ENCODE measurements at places on chromosomes 12 and 14.

- no peak for DNase-seq
Measured at GRCh38 chr12:39442831-39443080, 164 bp downstream of the KIF21A start.

GRCh38 chr12:81174664-81175063 lies 96.8 kb downstream of the ACSS3 start:
- DNase-seq: no peak

DNA sequence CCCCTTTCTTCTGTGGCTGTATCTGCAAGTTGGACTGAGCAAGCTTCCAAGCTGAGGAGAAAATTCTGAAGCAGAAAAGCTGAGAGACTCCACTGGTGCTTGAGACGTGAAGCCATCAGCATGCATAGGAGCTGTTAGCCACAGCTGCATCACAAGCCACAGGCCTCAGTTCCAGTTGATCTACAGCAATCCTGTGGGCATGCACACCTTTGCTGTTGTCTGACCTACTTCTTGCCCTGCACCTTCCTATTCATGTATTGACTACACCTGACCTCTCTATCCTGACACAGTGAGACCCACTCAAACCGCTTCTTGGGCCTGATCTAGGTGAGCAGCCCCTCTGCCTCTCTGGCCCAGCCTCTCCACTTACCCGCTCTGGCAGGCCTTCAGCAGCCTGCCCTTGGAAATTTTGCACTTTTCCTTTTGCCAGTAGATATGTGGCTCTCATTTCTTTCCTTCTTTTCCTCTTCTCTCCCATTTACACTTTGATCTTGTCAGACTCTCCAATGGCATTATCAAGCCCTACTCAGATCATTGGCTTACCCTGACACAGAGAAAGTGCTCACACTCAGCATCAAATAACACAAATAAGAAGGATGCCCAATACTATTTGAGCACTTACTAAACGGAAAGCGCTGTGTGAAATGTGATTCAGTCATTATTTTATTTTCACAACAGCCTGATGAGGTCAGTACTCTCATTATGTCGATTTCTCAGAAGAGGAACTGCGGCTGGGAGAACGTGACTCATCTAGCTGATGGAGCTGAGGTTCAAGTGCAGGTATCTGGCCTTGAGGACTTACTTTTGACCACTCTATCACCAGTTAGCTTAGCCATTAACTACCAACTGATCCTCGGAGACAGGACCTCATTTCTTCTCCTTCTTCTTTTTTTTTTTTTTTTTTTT lies 21.9 kb upstream of the PTGR2 start:
- peak; percentile 49 for DNase-seq

DNA sequence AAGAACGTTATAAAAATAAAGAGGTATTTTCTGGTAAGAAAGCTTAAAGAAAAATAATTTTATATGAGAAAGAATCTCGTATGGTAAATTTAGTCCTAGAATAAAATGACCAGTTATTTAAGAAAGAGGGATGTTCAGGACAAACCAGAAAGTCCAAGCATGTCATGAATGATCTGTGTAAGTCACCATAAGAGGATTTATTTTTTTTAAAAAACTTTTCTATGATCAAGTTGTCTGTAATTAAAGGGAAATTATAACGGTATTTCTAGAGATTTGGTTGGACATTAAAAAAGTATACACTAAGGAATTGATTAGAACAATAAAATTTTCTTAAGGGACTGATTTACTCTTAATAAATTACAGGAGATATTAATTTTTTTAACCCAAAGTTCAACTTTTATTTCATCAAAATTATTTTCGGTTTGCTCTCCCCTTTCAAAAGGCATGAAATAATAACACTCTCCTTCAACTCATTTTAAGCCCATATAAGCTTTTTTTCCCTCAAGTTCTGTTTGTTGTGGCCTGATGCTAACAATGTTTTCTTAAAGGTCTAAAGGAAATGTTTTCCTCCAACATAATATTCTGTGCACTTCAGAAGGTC lies 49.9 kb upstream of the CPSF6 start:
- DNase-seq: no peak

DNA sequence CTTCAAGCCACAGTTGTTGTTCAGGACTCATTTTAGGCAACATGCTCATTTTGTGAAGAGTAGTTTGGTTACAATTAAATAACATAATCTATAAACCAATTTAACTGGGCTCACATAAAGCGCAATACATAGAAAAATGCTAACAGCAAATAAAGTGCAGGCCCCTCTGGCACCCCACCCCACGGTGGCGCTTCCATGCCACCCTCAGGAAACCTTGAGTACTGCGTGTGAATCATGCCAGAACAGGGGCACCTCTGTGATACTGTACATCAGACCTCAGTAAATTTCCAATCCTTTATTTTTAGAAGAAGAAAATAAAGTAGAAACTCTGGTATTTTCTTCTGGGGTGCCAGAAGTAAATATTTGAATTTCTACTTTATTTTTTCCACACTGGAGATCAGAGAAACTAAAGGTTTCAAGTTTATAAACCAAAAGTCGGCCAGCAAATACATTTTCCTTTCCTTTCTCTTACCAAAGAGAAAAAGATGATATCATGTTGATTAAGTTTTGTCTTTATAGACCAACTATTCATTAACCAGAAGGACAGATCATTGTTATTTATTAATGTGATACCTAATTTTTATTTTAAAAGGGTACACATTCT lies 316.8 kb downstream of the PAWR start:
- no peak for DNase-seq

DNA sequence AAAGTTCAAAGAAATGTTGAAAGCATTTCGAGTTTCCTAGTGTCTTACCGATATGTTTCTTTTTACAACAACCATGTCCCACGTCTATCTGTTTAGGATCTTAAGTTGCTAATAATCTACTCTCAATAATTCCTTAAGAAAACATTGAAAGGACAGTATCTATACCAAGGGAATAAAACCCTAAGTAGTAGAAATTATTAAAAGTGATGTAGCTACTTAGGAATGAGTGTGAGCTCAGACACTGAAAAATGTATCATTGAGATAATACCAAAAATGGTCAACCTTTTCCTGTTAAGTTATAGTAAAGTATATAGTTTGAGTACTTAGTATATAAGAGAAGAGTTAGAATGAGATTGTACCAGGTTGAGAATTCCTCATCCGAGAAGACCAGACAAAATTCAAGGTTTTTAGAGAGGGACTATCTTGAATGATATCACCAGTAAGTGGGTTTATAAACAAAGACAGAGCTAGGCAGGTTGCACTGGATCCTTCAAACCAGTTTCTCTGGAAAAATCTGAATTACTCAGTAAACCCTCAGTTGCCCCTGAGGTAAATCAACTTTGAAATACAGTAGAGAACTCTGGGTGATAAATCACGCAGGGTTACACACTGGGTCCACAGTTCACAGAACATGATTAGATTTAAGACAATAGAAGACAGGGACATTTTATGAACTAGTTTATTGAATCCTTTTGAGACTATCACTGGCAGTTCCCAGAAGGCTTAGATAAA lies 96.8 kb downstream of the ERGIC2 start:
- no peak for DNase-seq

DNA sequence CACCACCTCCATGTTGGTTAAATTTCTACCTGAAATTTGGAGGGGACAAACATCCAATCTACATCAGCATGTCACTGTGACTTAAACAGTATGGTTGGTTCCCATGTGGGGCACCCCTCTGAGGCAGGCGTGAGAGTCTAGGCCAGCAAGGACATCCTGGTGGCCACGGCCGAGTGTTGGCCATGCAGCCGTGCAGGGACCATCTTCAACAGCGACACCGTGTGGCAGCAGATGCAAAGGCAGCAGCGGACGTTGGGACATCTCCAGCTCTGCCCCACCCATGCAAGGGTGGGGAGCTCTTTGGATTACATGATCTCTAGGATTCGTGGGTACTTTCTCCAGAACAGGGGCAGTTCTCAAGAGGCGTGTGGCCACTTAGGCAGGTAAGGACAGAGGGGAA lies 49.8 kb downstream of the NOC4L start:
- DNase-seq: no peak

- DNase-seq: no peak
Measured at GRCh38 chr12:41190338-41190737, 2.2 kb downstream of the PDZRN4 start.

DNA sequence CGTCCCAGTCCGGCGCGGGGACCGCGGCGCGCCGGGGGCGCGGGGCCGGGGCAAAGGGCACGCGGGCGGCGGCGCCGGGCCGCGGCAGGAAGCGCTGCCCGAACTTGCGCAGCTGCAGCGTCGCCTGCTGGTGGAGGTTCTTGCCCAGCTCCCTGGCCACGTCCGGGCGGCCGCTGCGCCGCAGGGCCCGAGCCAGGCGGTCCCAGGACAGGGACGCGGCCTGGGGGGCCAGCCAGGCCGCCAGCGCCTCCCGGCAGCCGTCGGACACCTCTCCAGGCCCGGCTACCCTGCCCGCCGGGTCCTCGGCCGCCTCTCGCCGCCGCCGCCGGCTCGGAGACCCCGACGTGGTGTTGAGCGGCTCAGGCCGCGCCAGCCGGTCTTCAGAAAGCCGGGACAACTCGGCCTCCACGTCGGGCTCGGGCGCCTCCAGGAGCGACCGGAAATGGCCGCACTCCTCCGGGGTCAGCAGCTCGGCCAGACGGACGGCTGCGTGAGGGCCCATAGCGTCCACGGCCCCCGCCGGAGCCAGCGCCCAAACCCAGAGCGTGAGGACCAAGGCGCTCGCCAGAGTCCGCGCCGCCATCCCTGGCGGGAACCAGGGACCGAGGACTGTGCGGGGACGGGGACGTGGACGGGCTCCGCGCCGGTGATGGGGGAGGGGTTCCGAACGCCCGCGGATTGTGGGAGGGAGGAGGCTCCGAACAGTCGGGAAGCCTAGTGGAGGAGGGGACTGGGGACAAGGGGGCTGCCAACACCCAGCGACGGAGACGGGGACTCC lies 34.0 kb downstream of the FIGNL2 start:
- DNase-seq: no peak

GRCh38 chr14:37591941-37592481 lies 3.0 kb downstream of the FOXA1 start:
- no peak for DNase-seq

DNA sequence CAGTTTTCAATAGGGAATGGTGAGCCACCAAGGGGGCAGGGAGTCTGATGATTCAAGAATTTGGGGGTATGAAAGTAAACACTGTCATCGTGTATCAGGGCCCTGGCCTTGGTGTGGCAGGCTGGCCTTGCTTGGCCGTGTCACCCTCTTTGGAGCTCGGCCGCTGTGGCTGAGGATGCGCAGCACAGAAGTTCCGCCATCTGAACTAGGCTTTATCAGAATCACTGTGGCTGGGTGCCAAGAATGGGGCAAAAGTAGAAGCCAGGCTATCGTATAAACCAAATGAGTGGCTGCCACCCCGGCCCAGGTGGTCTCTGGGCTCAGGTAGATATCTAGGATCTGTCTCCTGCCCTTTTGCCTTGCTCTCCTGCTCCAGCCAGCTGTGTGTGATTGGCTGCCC lies 137.4 kb downstream of the PAPOLA start:
- DNase-seq: no peak

- no peak for DNase-seq
Measured at GRCh38 chr12:31928246-31929026, 30.8 kb upstream of the RESF1 start.

GRCh38 chr14:97634751-97635150 lies 837.6 kb downstream of the VRK1 start:
- DNase-seq: no peak

DNA sequence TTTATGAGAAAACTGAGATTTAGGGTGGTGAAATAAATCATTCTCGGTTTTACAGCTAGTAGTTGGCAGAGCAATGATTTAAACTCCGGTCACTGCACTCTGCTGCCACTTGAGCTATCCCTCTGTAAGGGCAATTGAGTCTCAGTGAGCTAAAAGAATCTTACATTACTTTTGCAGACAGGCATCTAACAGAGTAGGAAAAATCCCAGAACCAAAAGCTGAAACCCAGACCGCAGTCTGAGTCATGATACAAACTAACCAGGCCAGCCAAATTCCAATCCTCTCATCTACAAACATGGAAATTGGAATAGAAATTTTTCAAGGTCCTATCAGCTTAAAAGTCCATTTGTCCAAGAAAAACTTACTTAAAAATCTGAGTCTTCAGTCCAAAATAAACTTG lies 73.7 kb downstream of the ANKS1B start:
- DNase-seq: no peak

- no peak for DNase-seq
Measured at GRCh38 chr12:55931780-55932550, 1.0 kb downstream of the DGKA start.

- no peak for DNase-seq
Measured at GRCh38 chr14:89320381-89321000, 96.5 kb downstream of the FOXN3 start.

- no peak for DNase-seq
Measured at GRCh38 chr14:57612946-57613345, 119.3 kb upstream of the CCDC198 start.

- no peak for DNase-seq
Measured at GRCh38 chr12:108635997-108636808, 2.5 kb upstream of the SELPLG start.

GRCh38 chr14:88195676-88196075 lies 127.4 kb downstream of the KCNK10 start:
- DNase-seq: no peak

GRCh38 chr12:123917337-123917850 lies 55.2 kb downstream of the CCDC92 start:
- DNase-seq: no peak

GRCh38 chr12:128269181-128269591 lies 2.2 kb downstream of the TMEM132C start:
- DNase-seq: no peak

GRCh38 chr12:126114441-126114840 lies 1049.2 kb downstream of the AACS start:
- DNase-seq: no peak

GRCh38 chr12:48852734-48853688 lies 1.0 kb upstream of the DDX23 start:
- DNase-seq: peak; percentile 48

DNA sequence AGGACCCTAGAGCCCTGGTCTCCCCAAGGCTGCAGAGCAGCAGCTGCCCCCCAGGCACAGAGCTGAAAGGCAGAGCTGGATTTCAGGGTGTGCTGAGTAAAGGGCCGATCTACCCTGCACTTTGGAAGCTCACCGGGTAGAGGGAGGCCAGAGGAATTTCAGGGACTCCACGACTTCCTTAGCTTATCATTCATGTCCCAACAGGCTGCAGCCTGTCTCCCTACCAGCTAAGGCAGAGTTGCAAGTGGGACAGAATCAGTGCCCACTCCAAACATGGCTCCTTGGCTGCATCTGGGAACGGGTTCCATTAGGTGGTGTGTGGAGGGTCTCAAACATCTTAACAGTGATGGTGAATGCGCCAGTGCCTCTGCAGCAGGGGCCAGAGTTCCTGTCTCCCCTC lies 27.5 kb downstream of the MMAB start:
- no peak for DNase-seq
